ENCODE measurements at places on chromosomes 4 and X.

- no peak for DNase-seq
Measured at GRCh38 chr4:156442912-156443311, 489.2 kb upstream of the CTSO start.

DNA sequence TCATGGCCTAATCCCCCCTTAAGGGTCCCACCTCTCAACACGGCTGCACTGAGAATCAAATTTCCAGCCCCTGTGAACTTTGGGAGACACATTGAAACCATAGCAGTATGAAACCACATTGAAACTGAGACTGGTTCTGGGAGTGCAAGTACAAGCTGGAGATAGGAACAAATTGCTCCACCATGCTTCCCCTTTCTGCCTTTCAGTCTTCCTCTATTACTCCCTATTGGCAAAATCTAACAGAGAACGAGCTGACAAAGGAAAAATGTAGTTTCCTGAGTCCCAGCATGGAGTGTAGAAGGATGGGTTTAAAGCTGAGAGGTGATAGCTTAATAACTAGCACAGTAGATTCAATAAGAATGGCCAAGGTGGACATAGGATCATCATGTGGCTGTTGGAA is 161.7 kb upstream of the RPL34 start:
- no peak for DNase-seq

- no peak for DNase-seq
Measured at GRCh38 chr4:2689114-2689513, 67.0 kb downstream of the TNIP2 start.

GRCh38 chr4:8709050-8709728 is 116.6 kb downstream of the CPZ start:
- no peak for DNase-seq

- DNase-seq, result no peak
Measured at GRCh38 chr4:6320663-6321062, 51.0 kb downstream of the WFS1 start.

- DNase-seq, result no peak
Measured at GRCh38 chrX:13968198-13968597, 61.5 kb downstream of the GEMIN8 start.

DNA sequence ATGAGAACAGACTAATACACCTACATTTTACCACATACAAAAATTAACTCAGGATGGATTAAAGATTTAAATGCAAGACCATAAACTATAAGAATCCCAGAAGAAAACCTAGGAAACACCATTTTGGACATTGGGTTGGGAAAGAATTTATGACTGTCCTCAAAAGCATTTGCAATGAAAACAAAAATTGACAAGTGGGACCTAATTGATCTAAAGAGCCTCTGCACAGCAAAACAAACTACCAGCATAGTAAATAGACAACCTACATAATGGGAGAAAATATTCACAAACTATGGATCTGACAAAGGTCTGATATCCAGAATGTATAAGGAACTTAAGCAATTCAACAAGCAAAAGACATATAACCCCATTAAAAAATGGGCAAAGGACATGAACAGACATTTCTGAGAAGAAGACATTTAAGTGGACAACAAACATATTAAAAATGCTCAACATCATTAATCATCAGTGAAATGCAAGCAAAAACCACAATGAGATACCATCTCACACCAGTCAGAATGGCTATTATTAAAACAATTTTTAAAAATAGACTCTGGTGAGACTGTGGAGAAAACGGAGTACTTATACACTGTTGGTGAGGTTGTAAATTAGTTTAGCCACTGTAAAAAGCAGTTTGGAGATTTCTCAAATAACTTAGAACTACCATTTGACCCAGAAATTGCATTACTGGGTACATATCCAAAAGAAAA is 221.7 kb upstream of the DIPK2B start:
- no peak for DNase-seq

DNA sequence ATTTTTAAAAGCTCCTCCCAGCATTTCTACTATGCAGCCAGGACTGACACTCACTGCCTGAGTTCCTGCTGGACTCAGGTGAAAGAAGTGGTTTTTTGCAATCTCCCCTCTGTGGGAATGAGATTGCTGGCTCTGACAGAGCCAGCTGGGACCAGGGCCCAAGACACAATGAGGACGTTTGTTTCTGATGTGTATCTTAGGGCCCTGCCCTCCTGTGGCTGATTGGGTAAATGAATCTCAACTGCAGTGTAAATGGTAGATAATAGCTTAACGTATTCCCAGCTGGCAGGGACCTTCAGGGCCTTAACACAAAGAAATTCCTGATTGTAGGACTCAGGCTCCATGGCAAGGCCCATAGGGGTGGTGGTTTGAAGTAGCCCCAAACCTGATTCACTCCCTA is 85.8 kb upstream of the PRPS1 start:
- no peak for DNase-seq

DNA sequence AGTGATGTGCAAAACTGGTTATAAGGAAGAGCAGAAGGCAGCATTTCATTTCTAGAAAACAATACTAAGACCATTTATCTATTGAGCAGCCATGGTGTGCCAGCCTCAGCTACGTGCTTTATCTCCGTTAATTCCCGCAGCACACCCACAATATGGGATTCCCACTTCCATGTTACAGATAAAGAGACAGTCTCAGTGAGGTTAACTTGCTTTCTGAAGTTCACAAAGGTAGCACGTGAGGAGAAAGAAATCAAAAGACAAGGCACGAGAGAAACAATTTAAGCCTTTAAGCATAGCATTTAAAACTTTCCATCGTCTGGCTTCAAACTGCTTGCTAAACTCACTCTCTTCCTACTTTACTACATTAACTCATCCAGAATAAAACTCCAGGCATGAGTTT is 8.0 kb upstream of the RPL34 start:
- DNase-seq, result no peak

DNA sequence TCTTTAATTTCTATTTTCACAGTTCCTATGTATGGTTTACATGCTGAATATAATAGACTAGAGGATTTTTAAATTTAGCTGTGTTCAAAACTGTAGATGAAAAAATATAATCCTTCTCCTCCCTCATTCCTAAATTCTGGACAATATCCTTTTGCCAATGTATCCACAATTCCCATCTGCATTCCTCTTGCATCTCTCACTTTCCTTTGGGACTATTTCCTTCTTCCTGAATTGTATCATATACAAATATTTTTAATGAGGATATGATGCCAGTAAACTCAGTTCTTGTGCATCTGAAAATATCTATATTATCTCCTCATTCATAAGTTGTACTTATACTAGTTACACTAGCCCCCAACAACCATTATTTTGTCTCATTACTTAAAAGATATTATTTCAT is 46.7 kb downstream of the DDX60L start:
- no peak for DNase-seq

DNA sequence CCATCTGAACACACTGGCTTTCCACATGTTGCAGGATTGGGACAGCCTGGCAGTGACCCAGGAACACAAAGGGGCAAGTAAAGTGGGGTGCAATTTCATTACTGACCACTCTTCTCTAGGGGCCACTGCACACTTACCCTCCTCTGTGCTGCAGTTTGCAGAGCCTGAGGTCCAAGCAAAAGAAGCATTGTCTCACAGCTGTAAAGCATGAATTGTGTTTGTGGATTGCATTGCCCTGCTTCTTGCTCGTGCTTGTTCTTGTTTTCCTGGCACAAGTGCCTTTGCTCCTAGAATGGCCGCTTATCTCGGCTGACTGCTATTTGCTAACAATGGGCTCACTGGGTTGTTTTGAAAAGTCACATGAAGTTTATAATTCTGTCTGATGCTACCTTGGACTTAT is 209.1 kb upstream of the JADE1 start:
- DNase-seq, result no peak

DNA sequence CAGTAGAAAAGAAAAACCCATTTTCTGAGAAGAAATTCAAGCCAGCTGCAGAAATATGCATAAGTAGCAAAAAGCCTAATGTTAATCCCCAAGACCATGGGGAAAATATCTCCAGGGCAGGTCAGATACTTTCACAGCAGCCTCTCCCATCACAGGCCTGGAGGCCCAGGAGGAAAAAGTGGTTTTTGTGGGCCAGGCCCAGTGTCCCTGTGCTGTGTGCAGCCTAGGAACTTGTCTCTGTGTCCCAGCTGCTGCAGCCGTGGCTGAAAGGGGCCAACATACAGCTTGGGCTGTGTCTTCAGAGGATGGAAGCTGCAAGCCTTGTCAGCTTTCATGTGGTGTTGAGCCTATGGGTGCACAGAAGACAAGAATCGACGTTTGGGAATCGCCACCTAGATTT is 581.0 kb downstream of the C4orf33 start:
- DNase-seq, result no peak

DNA sequence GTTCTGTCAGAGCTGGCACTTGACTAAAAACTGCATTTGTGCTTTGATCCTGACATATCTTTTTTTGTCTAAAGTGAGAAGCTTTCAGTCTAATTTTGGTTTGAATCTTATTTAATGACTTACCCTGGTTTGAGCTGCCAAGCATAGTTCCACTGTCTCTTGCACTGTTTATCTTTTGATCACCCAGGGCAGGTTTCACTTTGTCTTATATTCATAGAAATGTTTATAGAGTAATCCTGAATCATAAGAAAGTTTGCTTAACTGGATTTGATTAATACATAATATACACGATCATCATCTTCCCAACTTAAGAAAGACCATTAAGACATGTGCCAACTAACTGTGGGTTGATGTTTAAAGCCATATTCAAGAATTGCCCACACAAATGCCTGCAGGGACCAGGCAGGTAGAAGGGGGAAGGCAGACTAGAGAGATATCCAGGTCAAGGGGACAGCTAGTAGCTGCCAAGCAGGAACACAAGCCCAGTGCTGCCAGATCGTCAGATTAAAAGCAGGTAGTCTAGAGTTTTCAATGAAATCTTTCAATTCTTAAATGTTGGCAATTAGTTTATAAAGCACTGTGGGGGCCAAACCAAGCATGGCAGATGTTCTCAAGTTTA is 1.9 kb downstream of the GK start:
- DNase-seq, result no peak

DNA sequence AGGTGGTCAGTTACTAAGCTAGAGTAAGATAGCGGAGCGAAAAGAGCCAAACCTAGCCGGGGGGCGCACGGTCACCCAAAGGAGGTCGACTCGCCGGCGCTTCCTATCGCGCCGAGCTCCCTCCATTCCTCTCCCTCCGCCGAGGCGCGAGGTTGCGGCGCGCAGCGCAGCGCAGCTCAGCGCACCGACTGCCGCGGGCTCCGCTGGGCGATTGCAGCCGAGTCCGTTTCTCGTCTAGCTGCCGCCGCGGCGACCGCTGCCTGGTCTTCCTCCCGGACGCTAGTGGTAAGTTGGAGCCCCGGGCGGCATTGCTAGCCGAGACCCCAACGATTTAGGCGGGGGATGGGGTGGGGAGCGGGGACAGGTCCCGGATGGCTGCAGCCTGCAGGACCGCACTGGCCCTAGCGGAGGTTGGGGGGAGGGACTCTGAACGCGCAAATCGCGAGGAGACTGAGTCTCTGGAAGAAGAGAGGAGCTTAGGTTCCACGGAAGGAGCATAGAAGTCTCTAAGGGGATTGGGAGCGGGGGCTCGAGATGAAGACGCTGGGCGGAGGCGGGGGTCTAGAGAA is 573 bp downstream of the HTR2C start:
- no peak for DNase-seq

DNA sequence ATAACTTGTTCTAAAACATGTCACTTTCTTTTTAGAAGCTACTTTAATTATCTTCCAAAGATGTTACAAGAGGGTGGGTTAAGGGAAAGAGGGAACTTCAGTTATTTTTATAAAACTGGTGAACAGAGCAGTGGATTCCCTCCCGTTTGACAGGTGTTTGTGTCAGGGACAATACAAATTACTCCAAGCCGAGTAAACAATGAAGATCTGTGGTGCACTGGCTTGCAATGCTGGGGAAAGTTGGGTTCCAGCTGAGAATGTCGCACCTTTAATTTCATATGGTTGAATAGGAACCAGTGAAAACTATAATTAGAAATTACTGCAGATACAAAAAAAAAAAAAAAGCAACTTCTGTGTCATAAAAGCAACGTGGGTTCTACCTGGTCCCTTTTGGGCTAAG is 98.6 kb upstream of the TTC29 start:
- DNase-seq, result no peak

DNA sequence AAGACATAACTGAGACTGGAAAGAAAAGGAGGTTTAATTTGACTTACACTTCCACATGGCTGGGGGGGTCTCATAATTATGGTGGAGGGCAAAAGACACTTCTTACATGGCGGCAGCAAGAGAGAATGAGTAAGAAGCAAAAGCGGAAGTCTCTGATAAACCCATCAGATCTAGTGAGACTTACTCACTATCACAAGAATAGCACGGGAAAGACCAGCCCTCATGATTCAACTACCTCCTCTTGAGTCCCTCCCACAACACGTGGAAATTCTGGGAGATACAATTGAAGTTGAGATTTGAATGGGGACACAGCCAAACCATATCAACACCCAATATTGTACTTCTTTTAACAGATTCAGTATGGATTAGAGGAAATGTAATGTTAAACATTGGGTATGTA is 646.6 kb downstream of the ANKRD50 start:
- DNase-seq, result no peak

DNA sequence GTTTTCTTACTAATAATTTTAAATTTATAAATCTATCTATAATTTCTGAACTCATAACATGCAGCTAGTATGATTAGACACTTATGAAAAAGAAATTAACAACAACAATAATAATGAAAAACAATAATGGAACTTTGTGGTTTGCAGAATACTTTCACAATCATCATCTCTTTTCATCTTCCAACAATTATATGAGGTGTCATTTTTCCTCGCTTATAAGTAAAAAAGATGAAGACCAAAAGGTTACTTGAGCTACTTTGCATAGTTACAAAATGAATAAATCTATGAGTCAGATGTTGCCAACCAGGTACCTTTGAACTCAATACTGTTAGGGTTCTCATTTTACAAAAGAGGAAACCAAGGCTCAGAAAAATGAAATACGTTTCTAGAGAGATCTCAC is 98.5 kb upstream of the ELOVL6 start:
- no peak for DNase-seq

DNA sequence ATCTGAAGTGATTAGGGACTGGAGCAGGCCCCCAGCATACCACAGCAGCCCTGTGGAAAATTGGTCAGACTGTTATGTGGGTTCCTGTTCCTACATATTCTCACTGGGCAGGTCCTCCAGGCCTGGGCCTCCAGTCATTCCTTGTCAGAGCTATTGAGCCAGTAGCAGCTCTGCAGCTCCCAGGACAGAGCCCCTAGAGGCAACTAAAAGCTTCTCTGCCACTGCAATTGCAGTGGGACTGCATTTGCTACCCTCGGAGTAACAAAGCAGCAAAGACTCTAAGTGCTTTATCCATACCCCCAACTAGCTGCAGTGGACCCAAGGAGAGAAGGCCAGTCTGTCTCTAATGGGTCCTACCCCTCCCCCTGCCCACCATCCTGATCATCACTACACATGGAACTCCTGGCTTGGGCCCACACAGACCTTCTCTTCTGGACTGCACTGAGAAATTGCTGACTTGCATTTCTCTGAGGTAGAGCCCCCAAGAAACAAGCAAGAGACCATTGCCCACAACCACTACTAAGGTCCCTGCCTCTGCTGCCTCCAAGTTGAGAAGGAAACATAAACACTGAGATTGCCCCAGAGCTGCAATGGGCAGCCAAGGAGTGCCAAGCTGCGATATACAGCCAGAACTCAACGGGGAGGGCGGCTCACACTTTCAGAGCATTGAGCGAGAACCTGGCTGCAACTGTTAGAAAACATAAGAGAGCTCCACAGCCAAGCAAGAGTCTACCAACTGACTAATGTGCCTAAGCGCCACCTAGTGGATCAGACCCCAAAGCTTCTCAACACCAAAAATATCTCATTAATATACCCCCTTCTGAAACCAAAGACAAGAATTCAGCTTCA is 738.7 kb upstream of the NDST4 start:
- DNase-seq, result peak; percentile 73

- DNase-seq, result no peak
Measured at GRCh38 chr4:17283832-17284231, 228.1 kb downstream of the QDPR start.
